Stimulated activated CD4-positive, alpha-beta T cell treated with anti-CD3 and anti-CD28 coated beads, Interleukin-15, amount 100 ng/mL, for 1 hour (primary cell): ENCODE measurements at places on chromosomes 12 and 14.

GRCh38 chr12:120495186-120495730 lies 655 bp upstream of the DYNLL1 start:
- no peak for DNase-seq

- no peak for DNase-seq
Observed at GRCh38 chr14:30600922-30601918, 20.9 kb upstream of the SCFD1 start.

DNA sequence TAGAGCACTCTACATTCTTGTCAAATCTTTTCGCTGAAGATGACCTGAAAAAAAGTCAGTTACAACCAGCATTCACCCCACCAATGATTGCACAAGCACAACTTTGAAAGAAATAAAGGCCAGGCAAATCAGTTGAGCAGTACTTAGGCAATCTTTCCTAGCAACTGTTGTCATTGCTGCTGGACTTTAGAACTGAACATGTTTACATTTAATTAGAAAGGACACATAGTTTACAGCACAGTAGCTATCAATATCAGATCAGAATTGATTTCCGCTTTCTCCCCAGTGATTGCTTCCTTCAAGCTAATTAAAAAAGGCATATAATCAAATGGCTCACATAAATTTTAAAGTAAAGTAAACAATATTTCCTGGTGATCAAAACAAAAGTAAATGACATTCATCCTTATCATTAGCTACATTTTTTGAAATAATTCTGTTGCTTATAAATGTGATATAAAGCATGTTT lies 128.4 kb downstream of the FOXA1 start:
- no peak for DNase-seq

GRCh38 chr14:75690010-75690409 lies 29.0 kb downstream of the TTLL5 start:
- DNase-seq: no peak

DNA sequence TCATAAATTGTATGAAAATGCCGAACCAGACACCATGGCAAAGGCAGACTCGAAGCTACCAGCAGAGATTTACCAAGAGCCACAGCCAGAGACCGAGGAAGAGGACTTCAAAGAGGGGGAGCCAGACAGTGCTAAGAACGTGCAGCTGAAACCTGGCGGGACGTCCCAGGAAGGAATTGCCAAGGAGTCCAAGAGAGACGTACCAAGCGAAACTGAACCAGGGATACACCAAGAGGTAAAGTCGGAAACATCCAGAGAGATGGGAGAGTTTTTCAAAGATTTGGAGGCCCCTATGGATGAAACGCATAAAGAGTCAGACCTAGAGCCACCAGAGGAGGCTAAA lies 294 bp downstream of the SAMD15 start:
- no peak for DNase-seq

GRCh38 chr12:26621932-26622331 lies 211.1 kb downstream of the ITPR2 start:
- DNase-seq: no peak

DNA sequence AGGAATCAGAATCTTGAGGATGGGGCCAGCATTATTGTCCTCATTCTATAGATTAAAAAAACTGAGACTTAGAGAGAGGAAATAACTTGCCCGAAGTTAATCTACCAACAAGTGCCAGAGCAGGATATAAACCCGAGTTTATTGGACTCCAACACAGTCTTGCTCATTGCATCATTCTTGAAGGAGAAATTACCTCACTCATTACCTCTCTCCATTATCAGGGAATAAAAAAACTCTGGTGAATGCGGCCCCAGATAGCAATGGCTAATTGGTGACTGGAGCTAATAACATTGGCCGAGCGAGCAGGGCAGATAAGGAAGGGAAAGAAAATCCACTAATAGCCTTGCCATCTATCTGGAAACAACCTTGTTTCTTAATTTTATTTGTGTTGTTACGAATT lies 24.7 kb upstream of the TMED10 start:
- DNase-seq: no peak

GRCh38 chr14:105247715-105248367 lies 492 bp upstream of the BTBD6 start:
- no peak for DNase-seq

GRCh38 chr12:57592551-57593165 lies 1.7 kb downstream of the PIP4K2C start:
- no peak for DNase-seq

- DNase-seq: no peak
Observed at GRCh38 chr14:61385002-61385685, 63.8 kb downstream of the PRKCH start.

GRCh38 chr12:96153131-96153725 lies 40.9 kb upstream of the ELK3 start:
- no peak for DNase-seq

- DNase-seq: no peak
Observed at GRCh38 chr14:50262865-50263264, 31.5 kb upstream of the SOS2 start.

GRCh38 chr12:57515408-57515933 lies 4.8 kb downstream of the DDIT3 start:
- DNase-seq: no peak

- DNase-seq: no peak
Observed at GRCh38 chr14:103445806-103446205, 60.6 kb downstream of the MARK3 start.

GRCh38 chr14:67886191-67886590 lies 66.6 kb downstream of the RAD51B start:
- DNase-seq: no peak

DNA sequence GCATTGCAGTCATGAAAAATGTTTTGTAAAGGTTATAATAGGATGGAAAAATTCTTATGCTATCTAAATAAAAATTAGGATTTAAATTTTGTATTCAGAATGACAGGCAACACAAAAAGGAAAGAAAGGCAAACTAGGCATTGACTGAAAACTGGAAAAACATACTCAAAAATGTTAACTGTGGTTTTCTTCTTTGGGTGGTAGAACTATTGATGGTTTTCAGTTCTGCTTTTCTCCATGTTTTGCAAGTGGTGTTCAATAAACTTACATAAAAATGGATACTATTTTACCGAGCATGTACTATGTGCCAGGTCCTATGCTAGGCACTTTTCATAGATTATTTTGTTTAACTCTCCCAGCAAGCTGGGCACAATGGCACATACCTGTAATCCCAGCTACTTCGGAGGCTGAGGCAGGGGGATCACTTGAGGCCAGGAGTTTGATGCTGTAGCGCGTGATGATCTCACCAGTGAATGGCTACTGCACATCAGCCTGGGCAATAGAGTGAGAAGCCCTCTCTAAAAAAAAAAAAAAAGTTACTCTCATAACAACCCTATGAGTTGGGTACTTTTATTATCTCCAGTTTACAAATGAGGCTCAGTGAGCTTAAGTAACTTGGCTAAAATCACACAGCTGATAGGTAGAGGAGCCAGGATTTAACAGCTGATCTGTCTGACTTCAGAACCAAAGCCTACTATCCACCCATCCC lies 26.3 kb upstream of the TCP11L2 start:
- no peak for DNase-seq

DNA sequence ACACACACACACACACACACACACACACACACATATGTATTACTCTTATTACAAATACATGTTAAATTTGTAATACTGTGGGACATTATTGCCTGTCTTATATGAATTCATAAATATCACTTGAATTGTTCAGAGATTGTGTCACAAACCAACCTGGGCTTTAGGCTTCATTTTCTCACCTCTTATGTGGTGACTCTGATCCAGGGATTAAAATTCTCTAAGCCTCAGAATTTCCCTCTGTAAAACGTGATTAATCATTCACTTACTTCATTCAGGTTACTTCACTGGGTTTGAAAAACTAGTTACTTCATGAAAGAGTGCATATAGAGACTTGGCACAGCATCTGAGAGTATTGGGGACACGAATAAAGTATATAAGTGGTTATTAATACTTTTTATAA lies 240.3 kb upstream of the PDZRN4 start:
- no peak for DNase-seq

DNA sequence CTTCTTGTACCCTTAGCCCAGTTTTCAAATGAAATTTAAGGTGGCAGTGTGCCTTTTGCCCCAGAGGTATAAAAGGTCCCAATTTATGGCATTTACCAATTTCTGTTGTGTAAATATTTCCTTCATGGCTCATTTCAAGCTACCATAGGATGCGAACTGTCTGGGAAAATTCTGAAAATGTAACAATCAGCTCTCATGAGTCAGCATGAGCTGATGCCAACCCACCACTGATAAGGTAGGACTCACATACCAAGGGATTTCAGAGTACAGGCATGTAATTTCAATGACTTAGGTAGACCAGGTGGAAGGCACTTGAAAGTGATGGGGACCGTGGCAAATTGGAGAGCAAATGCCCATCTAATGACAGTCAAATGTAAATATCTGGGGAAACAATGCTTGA lies 169.5 kb downstream of the TTC8 start:
- DNase-seq: no peak

DNA sequence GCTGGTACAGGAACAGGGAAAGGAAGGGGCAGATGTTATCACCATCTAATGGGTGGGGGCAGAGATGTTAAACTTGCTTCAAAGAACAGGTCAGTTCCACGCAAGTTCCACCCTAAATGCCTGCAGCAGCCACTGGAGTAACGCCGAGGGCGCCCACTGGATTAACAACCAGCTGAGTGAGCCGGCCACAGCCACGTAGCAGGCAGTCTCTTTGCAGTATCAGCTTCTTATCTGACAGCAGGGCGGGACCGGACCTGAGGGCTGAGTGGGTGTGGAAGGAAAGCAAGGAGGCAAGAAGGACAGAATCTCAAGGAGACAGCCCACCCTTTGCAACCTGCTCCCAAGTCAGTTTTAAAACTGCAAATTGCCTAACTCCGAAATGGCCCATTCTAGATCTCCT lies 38.4 kb upstream of the FOXN3 start:
- DNase-seq: no peak

GRCh38 chr14:74289801-74290200 lies 12.9 kb downstream of the ABCD4 start:
- no peak for DNase-seq

GRCh38 chr12:69392179-69392928 lies 32.8 kb downstream of the YEATS4 start:
- no peak for DNase-seq

DNA sequence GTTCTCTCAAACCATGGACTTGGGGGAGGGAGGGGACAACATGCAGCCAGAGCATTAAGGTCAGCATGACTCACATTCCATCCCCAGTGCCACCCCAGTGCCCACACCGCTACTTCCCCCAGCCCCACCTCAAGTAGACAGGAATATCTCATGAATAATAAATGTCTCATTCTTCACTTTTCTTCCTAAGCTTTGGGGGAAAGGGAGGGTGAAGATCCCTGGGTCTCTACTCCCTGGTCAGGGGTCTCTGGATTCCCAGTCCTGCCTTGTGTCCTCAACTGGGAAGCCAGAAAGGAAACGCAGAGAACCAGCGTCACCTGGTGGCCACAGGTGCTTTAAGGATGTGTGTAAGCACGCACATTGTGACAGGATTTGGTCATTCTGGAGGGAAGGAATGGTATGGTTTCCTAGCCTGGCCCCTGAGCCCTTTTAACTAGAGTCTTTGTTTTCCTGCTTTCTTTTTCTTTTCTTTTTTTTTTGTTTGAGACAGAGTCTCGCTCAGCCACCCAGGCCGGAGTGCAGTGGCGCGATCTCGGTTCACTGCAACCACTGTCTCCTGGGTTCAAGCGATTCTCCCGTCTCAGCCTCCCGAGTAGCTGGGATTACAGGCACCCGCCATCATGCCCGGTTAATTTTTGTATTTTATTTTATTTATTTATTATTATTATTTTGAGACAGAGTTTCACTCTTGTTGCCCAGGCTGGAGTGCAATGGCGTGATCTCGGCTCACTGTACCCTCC lies 3.4 kb downstream of the GPR84 start:
- no peak for DNase-seq

DNA sequence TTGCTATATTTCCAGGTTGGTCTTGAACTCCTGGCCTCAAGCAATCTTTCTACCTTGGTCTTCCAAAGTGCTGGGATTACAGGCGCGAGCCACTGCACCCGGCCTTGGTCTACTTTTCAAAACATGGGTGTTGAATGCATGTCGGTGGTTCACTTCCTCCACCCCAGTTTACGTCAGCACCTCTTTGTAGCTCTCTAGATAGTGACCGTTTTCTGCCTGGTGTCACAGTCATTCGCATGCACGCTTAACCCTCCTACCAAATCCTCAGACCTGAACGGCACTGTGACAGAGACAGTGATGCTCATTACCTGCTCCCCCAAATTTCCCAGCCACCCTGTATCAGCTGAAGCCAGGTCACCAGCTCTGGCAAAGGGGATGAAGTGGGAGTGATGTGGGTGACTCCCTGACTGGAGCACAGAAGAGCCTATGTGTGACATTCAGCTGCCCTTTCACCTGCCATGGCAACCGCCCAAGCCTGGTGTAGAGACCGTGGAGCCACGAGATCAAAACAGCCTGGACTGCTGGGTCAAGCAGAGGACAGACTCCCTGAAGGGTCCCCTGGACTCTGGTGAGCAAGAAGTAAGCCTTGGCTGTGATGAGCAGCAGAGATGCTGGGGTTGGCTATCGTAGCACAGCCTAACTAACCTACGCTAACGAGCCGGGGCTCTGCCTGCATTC lies 66.2 kb upstream of the GPR68 start:
- no peak for DNase-seq

GRCh38 chr14:104313674-104314073 lies 175.3 kb downstream of the KIF26A start:
- DNase-seq: no peak

- no peak for DNase-seq
Observed at GRCh38 chr12:91127306-91127705, 16.0 kb upstream of the LUM start.

GRCh38 chr14:99093532-99094517 lies 178.2 kb downstream of the BCL11B start:
- no peak for DNase-seq

DNA sequence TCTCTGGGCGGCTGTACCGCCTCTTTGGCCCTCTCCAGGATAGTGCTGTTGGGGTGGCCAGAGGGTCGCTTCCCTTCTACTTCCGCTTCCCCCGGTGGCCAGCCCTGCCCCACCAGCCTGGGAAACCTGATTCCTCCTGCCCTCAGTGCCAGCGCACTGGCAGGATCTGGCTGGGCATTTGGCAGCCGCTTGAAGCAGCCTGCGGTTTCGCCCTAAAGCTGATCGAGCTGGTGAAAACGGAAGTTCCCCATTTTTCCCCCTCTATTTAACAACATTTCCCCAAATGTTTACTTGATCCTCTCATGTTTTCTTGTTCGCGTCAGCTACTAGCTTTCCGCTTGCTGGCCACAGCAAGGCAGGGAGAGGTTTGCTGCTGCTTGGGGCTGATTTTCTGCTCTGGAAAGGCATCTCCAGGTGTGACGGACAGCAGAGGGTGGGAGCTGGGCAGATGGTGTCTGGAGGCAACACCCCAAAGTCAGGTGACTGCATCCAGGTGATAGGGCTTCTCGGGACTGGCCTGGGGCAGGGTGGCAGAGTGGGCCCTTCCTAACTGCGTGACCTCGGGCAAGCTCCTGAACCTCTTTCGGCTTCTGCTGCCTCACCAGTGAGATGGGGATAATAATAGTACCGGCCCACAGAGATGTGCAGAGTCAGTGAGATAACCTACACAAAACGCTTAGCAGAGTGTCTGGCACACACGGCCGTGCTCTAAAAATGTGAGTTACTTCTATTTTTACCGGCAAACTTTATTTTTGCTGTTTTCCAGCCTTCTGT lies 53.1 kb downstream of the TSPAN9 start:
- no peak for DNase-seq

GRCh38 chr12:74641694-74642093 lies 104.1 kb downstream of the ATXN7L3B start:
- DNase-seq: no peak
